ENCODE measurements at places on chromosomes 4 and X. TPM values are rescaled to one million over a fixed set of nuclear protein-coding genes. Genes with fewer than 3 reads are reported as not detected.
A peak's percentile ranks its signal among the peaks of the same experiment; 100 is the strongest.

DNA sequence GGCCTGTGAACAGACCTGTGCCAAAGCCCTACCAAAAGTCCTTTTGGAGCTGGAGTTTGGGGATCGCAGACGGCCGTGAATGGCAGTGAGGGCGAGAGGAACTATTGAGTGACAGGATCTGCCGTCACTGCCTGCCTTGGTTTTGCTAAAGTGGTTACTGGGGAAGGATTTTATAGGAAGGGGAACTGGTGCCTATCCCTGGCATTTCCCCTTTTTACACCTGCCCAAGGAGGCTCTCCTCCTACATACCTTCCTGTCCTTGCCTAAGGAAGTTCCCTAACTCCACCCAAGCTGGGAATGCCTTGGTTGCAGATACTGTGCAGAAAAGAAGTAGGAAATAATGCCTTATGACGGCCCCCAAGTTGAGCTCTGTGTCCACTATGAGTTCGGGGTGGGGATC lies 14.5 kb downstream of the LONRF3 start:
- DNase-seq: no peak

- peak; percentile 47 for DNase-seq
Measured at GRCh38 chr4:167359711-167360110, 125.4 kb upstream of the SPOCK3 start.

DNA sequence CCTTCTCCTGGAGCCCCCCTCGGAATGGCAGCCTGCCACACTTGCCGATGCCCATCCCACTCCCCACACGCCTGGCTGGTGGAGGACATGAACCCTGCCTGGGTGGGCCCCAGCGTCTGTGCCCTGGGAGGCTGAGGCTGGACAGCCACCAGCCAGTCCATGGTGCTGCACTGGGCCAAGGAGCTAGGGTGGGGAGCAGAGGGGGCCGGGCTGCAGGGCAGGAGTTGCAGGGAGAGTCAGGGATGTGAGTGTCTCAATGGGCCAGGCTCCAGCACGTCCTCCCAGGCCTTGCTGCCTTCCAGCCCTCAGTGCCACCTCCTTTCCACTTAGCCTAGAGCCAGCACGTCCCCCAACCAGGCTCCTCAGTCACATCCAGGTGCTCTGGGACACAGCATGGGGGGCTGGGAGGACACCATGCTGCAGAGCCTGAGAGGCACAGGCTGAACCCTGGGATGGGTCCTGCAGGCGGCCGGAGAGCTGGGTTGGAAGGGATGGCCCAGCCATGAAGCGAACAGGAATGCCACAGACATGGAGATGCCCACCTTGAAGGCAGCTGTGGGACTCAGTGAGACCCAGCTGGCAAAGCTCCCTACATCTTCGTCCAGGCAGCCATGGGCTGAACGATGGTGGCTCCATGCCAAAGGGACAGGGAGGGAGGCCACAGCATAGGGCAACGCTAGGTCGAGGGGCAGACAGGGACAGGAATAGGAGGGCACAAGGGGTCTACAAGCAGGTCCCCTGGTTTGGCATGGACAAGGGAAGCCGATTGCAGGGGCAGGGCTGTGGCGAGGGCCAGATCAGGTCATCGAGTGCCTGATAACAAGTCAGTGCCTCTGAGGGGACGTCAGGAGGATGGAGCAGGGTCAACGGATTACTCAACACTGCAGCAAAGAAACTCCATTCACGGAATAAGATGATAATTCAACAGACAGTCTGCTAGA lies 30.1 kb upstream of the MXD4 start:
- DNase-seq: peak; percentile 42

- peak; percentile 50 for DNase-seq
Measured at GRCh38 chr4:70544279-70544868, 26.0 kb downstream of the AMTN start.

DNA sequence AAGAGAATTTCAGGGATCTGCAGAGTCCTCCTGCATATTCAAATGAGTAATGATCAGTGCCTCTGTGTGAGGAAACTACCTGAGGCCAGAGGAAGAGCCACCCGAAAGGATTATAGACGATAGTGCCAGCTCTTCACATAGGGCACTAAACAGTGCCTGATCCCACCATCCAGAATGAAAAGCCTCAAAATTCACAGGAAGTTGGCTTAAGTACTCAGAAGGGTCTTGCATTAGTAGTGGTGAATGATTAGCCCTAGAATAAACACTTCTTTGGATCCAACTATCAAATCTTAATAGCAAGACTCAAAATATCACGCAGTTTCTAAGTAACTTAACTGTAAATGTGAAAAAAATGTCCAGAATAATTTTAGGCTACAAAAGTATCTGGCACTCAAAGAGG lies 324.4 kb downstream of the ZNF674 start:
- no peak for DNase-seq

GRCh38 chr4:113978105-113978504 lies 1.3 kb downstream of the ARSJ start:
- no peak for DNase-seq

The FABP2 gene
- not detected for total RNA-seq

The HPGD gene
- total RNA-seq: 27.7 TPM

The ETDA gene
- total RNA-seq: not detected

The SLC2A9 gene
- total RNA-seq: 0.38 TPM

The CCKAR gene
- total RNA-seq: not detected

The TLR2 gene
- 0.53 TPM for total RNA-seq
